ENCODE measurements at places on chromosomes 6 and 20.

DNA sequence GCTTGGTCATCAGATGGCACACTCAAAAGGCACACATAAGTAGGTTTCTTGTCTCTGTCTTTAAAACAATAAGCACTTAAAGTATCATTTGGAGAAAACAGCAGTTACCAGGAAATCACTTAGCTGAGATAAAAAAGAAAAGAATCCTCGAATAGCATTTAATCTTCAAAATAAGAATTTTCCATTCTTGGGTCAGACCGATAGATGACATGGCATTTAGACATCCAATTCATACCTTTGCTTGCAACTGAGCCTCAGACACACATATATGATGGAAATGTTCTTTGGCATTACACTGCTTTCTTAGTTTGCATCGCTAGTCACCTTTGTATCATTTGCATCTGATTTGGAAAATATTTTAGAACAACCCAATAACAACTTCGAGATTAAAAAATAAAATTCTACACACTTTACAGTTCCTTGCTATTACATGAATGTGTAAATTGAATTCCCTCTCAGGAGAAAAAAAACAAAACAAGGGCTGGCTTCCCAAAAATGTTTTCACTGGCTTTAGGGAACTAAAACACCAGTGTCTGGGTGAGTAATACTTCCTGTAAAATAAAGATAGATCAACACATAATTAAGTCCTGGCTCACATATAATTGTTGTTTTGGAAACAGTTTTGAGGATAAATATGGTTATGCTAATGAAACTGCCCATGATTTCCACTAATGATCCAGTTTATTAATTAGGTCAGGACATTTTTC lies 1.3 kb upstream of the RNF217 start:
- DNase-seq: no peak

- no peak for DNase-seq
These were observed 311.7 kb downstream of the CBLN4 start for GRCh38 chr20:55693641-55694040.

- no peak for DNase-seq
These were observed 12.2 kb upstream of the RSPH3 start for GRCh38 chr6:159012201-159012600.

DNA sequence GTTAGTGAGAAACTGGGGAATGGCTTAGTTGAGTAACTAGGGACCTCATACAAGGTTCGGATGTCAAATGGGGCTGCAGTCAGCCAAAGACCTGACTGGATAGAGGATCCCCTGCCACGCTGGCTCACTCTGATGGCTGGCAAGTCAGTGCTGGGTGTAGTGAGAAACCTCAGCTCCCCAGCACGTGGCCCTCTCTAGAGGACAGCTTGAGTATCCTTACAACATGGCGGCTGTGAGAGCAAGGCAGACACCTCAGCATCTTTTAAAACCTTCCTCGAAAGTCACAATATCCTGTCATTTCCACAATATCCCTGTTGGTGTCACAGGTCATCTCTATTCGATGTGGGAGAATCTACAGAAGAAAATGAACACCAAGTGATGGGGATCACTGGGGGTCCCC lies 26.7 kb upstream of the IPCEF1 start:
- no peak for DNase-seq

- no peak for DNase-seq
These were observed 568 bp downstream of the CCDC170 start for GRCh38 chr6:151494235-151494935.

- DNase-seq: no peak
These were observed 149.9 kb downstream of the C6orf118 start for GRCh38 chr6:165159460-165159859.

GRCh38 chr20:63135411-63135810 lies 80.5 kb downstream of the YTHDF1 start:
- DNase-seq: no peak

DNA sequence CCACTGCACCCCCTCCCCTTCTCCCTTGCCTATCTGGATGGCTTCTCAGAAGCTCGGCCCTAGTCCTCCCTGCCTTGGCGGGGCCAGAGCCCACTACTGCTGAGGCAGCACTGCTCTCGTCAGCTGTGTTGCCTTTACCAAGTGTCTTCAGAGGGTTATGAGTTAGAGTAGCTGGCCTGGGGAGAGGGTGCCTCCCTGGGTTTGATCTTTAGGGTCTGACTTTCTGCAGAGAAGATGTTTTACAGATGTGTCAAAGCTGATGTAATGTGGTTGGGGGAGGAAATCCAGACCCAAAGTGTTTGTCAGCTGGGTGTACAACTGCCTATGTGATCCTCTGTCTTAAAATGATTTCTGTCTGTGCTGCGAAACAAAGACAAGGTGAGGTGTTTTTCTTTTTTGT lies 30.4 kb upstream of the PI16 start:
- DNase-seq: no peak

GRCh38 chr6:141140905-141141304 lies 991.8 kb upstream of the GJE1 start:
- DNase-seq: no peak

DNA sequence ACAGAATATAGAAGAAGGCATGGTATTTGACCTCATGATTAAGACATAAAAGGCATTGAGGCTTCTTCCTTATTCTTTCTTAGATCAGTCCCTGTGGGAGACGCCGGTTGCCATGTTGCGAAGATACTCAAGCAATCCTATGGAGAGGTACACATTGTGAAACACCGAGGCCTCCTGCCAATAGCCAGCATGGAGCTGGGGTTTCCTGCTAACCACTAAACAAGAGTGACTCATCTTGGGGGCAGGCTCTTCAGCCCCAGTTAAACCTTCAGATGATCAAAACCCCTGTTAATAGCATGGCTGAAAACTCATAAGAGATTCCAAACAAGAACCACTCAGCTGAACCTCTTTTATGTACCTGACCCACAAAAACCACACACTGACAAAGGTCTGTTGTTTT lies 478.8 kb downstream of the CD83 start:
- DNase-seq: no peak

- no peak for DNase-seq
These were observed 118.4 kb downstream of the FARS2 start for GRCh38 chr6:5379647-5380242.

GRCh38 chr20:43681468-43681942 lies 14.6 kb downstream of the MYBL2 start:
- DNase-seq: no peak

GRCh38 chr20:48176139-48176538 lies 390.9 kb upstream of the SULF2 start:
- no peak for DNase-seq

GRCh38 chr20:54214566-54214965 lies 6.7 kb downstream of the PFDN4 start:
- no peak for DNase-seq

DNA sequence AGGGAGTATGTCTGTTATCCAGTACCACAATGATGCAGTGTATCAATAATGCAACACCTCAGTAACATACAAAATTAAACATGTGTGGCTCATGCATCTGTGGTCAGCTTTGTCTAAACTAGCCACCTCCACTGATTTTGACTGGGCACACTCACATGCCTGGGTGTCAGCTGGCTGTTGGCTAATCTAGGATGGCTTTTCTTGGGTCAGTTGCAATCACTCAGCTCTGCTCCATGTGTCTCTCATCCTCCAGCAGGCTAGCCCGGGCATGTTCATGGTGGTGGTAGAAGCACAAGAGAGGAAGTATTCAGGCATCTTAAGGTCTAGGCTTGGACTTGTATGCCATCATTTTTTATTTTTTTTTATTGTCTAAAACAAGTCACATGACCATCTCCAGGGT lies 59.3 kb upstream of the JAG1 start:
- no peak for DNase-seq

DNA sequence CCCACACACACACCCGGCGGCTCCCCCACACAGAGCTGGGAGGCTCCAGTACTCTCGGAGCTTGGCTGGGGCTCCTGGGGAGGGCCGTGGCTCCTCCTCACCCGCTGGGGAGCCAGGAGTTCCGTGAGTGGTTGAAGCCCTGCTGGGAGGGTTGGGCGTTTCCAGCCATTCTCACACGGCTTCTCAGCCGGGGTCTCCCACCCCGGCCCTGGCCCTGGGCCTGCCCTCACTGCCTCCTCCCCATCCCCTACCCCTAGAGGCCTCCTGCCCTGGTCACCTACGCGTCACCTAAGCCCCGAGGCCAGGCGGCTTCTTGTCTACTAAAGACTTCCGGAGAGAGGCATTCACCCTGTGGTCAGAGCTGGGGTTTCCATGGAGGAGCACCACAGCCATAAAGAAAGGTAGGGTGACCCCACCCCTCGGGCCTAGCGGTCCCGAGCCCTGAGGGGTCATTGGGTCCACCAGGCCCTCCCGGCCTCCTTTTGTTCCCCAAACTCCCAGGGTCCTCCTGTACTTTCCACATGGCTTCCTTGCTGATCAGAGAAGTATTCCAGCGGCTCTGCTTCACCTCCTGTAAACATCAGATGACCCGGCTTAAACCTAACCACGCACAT lies 99.3 kb downstream of the TTLL2 start:
- DNase-seq: no peak

GRCh38 chr20:1619861-1620444 lies at the start of gene SIRPB1:
Gene SIRPB1 (minus strand): TSS chr20:1620009. CDS start chr20:1619944, 65 bp downstream.
- no peak for DNase-seq

DNA sequence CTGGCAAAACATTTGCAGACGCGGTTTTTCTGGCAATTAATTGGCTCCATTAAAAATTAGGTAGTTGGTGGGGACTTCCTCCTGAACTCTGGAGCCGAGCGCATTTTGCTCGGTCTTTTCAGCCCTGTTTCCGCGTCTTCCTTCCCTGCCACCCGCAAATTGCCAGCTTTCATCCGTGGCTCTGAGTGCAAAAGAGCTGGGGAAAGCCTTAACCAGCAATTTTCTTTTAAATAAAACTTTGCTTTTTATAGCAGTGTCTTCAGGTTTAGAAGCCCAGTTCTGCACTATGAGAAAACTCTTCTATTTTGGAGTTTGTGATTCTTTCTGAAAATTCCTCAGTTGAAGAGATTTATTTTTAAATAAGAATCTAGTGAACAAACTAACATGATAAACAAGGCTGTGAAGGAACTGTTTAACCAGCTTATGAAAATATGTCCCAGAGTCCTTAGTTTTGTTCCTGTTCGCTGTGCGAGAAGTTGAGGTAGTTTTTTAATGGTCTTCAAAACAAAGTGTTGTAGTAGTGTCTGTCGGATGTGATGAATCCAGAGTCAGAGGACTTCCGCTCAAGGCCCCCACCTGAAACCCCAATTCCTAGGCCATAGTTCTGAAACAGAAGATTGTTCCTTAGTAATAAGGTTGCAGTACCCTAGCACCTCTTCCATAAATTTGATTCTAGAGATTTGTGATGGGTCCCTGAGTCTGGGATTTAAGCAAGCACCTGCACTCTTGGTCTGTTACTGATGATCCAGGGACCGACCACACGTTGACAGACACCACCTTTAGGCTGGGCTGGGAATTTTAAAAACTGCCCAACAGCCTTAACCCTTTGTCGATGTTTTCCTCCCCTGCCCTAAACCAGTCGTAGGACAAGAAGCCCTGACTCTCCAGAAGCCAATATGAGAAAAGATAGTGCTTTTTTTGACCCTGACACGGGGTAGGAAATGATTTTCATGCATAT lies 950 bp downstream of the KCTD20 start:
- no peak for DNase-seq

DNA sequence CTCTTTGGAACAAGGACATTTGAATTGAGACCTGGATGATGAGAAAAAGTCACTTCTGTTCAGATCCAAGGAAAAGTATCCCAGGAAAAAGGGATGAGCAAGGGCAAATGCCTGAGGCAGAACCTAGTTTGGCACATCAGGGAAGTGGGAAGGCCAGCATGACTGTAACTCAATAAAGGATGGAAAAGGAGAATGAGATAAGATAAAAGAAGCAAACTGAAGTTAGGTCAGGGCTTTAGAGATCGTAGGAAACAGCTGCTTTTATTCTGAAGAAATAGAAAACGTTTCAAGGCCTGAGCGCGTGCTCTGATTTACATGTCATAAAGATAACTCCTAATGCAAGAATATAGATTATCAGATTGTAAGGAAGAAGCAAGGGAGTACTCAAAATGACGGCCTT lies 450.0 kb downstream of the FRK start:
- no peak for DNase-seq

DNA sequence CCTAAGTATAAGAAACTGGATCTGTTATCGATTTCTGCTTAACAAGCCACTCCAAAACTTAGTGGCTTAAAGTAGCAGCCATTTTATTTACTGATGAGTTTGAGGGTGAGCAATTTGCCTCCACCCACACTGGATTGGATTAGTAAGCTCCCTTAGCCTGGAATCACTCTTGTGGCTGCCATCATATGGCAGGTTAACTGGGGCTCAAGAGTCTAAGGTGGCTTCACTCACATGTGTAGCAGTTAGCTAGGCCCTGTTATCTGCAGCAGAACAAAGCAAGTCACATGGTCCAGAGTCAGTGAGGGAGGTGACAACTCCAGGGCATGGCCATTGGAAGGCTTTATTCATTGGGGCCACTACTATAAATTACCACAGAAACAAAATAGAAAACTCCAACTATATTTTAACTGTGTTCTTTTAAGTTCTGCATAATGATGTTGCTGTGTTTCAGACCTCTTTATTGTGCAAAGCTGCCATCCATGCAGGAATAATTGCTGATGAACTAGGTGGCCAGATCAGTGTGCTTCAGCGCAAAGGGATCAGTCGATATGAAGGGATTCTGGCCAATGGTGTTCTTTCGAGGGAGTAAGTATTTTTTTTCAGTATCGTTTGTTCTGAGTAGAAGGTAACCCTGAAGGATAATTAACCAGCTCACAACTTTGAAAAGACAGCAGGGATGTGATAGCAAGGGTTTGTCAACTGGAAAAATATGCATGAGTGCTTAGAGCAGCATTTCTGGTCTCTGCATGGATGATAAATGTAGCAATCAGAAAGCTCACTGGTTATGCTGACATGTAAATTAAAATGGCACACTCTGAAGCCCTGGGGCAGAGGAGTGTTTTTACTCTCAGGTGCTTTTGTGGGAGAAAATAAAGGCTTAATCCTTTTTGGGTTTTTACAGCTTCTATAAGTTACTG lies 49.6 kb downstream of the DCBLD1 start:
- DNase-seq: no peak

- DNase-seq: no peak
These were observed 23.3 kb upstream of the NHSL1 start for GRCh38 chr6:138522611-138523010.

GRCh38 chr6:142329486-142330113 lies 27.8 kb downstream of the ADGRG6 start:
- no peak for DNase-seq

- no peak for DNase-seq
These were observed 83.7 kb upstream of the MPC1 start for GRCh38 chr6:166466178-166467122.
